ENCODE measurements at places on chromosomes 12 and 14.

GRCh38 chr12:89058402-89058801 is 293.9 kb downstream of the DUSP6 start:
- DNase-seq = no peak

GRCh38 chr12:121717041-121717699 is 4.6 kb downstream of the TMEM120B start:
- peak; percentile 86 for DNase-seq

GRCh38 chr12:41784957-41785356 is 359.7 kb downstream of the GXYLT1 start:
- DNase-seq = no peak

- no peak for DNase-seq
These were observed 62.9 kb upstream of the PSMA6 start for GRCh38 chr14:35229084-35229791.

GRCh38 chr14:100132903-100133510 is 26.4 kb downstream of the DEGS2 start:
- no peak for DNase-seq

GRCh38 chr12:55929306-55929791 is 1.6 kb upstream of the DGKA start:
- DNase-seq = no peak

- DNase-seq = peak; percentile 22
These were observed 51.6 kb downstream of the PLEKHG3 start for GRCh38 chr14:64755781-64756221.

GRCh38 chr12:57276935-57277563 is 26.1 kb upstream of the STAC3 start:
- peak; percentile 21 for DNase-seq

DNA sequence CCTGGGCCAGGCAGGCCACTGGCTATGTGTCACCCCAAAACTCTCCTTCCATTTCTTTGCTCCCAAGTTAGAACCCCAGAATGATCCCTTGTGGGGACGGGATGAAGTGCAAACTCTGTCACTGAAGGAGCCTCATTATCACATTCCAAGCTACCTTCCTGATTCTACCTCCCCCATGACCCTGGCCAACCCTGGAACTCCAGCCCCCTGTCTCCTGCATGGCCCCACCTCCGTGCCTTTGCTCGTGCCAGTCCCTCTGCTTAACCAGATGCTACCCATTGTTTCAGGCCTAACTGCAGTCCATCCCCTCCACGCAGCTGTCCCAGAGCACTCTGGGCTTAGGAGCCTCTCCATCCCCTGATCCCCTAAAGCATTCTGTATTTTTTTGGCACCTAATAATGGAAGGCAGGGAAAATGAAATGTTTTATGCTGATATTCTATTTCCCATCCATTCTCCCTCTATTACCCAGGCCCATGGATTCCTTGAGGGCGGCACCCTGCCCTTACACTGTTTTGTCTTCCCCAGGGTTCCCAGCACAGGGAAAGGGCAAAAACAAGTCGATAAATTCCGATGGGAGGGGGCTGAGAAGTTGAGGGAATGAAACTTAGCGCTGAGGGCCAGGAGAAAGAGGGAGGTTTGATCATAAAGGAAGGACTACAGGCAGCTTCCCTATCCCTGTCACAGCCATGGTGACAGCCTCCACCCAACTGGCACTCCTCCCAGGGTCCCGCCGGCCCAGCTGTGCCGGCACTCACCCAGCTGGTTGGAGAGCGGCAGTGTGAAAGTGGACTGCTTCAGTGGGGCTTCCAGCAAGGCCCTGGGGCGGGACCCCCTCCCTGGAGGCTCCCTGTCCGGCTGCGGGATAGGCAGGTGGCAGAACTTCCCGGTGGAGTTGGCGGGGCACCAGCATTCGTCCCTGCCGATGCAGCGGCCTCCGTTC is 58.1 kb downstream of the ISCA2 start:
- DNase-seq = no peak

GRCh38 chr12:5480938-5481303 is 49.0 kb downstream of the NTF3 start:
- DNase-seq = no peak

GRCh38 chr14:72679536-72680151 is 214.3 kb downstream of the DPF3 start:
- peak; percentile 25 for DNase-seq

DNA sequence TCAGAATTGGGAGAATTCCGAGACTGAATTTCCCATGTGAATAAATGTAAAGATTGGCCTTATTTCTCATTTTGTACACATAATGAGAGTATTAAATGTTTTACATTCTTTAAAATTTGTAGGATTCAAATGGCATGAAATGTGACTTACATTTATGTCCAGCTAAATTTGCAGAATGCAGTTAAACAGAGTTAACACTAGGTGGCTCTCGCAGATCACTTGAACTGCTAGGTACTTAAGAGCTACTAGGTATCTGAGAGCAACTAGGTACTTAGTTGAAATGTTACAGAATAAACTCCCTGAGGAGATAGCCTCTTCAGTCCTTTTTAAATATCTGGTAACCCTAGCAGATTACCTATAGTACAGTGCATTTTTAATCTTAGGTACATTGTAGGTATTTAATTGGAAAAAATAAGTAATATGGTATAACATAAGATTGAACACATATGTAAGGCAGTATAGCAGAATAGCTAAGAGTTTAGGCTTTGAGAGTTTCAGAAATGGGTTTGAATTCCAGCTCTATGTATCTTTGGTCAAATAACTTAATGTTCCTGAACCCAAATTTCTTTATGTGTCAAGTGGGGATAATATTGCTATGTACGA is 73.8 kb downstream of the KIAA0586 start:
- DNase-seq = peak; percentile 84

- no peak for DNase-seq
These were observed 113.1 kb upstream of the CCND2 start for GRCh38 chr12:4160314-4161040.

DNA sequence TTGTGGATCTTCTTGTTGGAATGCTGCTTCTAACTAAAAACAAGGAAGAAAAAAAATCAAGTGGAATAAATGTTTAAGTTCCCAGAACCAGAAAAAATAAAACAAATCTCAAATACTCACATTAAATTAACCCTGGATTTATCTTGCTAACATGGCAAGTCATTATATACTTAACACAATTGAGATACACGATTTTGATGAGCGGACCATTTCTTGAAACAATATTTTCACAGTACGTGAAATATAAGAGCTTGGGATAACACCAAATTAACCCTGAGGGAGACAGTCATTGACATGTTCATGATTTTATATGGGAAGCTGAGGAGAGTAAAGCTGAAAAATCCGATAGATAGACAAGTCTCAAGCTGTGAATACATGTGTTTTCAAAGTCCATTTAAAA is 128.6 kb downstream of the PTCSC3 start:
- no peak for DNase-seq
